Activated naive CD4-positive, alpha-beta T cell treated with anti-CD3 and anti-CD28 coated beads for 36 hours (primary cell): ENCODE measurements at places on chromosomes 1 and 21.

DNA sequence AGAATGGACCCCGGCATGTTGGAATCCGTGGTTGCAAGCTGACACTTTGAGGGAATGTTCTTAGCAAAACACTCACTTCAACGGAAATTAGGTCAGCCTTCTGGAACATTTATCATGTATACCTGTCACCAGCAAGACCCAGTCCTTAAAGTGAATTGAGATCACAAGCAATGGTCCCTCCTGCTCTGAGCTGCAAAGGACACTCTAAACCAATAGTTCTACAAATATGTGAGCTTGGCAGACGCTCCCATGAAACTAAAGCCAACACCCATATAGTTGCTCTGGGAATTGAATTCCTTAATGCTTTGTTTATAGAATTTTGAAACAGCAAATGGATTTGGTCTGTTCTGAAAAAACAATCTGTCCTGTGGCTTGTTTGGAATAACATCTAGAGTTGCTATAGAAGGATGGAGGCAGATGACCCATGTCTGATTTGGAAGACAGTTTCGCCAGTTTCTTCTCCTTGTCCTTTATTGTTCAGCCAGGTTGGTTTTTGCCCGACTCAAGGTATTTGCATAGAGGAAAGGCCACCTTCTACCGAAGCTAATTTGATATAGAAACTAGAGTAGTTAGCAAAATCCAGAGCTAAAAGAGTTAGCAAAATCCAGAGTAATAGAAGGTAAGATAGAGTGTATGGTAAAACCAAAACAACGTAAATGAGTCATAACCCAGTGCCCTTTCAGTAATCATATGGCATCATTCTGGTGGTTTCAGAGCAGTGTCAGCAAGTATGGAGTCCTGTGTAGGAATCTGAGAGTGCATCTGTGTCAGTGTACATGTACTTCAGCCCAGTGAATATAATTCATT lies 236.2 kb downstream of the NFIA start:
- DNase-seq, result peak; percentile 56

GRCh38 chr1:21932127-21932526 lies 5.0 kb downstream of the HSPG2 start:
- no peak for DNase-seq

DNA sequence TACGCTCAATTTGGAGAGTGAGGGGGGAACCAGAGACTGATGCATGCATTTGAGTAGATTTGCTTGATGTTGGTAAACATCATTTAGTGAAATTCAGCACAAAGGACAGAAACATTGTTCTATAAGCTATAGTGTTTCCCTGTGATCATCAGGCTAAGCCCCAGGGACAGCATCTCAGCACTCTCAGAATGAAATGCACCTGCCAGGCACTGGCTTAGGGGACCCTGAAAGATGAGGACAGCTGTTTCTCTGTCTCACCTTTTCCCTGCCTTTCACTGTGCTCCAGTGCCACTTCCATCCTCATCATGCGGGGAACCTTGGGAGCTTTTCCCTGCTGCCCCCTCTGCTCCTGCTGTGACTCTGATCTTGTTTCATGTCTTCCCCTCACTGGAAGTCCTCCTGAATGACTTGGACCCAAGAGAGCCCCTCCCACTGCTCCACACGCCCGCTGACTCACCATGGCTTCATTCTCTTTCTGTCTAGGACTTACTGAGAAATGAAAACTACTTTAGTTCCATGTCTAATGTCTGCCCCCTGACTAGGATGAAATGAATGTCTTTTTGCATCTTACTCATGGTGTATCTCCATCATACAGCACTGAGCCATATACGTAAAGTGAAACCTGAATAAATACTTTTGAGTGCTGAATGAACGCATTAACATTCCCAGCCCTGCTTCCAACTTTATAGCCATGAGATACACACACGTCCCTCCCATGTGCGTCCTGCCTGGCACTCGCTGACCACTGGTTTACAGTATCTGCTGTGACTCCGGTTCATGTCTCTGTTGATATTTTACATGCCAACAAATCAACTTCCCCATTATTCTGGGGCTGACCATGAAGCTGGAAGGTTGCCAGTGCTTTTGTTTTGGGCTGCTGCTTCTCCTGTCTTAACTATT lies 182.0 kb downstream of the PCP4 start:
- DNase-seq, result no peak

- peak; percentile 64 for DNase-seq
Measured at GRCh38 chr1:221708076-221708571, 33.8 kb downstream of the DUSP10 start.

DNA sequence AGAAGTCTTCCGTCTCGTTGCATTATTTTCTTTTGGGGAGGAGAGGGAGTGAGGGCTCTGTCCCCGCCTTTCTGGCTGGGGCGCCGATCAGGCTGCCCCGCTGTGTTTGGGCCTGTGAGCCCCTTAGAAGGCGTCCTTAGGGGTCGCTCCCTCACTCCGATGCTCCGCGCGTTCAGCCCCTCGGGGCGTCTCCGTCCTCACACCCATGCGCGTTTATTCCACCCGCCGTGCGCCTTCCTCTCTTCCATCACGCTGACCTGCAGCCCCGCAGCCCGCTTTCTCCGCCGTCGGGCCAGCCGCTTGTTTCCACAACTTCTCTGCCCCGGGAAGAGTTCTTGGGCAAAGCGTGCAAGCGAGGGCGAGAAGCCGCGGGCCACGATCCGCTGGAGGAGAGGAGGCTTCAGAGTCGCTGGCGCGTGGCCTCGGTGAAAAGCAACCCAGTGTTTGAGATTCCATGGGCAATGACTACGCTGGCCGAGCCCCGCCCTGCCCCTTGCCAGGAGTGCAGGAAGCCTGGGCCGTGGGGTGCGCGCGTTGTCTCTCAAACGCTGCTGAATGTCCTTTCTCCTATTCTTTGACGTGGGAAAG lies 27.7 kb downstream of the TRIM11 start:
- DNase-seq, result peak; percentile 13

GRCh38 chr1:236829085-236829484 lies 34.0 kb downstream of the MTR start:
- DNase-seq, result no peak

GRCh38 chr1:164780111-164780812 lies 221.3 kb downstream of the PBX1 start:
- DNase-seq, result no peak

DNA sequence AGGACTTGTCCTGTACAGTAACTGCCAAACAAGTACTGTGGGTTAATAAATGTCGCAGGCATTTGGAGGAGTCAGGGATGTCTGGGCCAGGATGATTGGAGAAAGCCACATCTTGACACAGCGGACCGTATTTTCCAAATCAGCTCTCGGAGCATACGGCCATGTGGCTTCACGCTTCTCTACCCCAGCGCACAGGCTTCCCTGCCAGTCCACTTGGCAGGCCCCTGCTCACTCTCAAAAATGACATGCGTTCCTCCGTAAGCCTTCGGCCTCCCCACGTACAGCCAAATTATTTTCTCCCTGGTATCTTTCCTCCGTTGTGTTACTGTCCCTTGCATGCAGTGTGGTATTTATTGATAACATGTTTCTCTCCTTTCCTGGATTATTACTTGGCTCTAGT lies 7.2 kb upstream of the LRRC38 start:
- no peak for DNase-seq

DNA sequence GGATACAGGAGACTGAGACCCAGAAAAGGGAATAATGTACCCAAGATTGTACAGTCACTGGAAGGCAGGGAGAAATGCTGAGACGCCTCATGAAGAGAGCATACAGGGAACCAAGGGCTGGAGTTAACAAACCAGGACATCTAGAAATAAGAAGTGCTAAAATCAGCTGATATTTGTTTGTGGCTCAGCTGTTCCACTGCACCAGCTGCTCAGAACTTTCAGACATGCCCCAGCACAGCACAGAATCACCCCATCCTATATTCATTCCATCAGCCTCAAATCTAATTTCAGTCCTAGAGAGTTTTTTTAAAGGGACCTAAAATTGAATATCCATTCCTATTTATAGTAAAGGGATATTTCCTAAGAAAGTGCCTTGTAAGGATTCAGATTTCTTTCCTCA lies 60.2 kb downstream of the DAB1 start:
- no peak for DNase-seq

DNA sequence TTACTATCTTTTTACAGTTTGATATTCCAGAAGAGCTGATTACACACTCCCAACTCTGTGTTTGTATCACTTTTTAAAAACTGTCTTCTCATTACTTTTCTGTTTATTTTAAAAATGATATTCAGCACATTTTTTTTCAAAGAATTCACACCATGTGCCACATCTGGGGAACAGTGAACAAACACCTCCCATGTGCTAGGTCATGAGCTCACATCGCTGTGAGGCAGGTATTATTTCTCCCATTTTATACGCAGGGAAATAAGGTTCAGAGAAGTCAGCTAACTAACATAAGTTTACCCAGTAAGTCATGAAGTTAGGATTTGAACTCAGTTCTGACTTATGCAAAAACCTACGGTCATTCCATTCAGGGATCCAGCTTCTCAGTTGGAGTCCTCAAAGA lies 44.9 kb downstream of the S1PR1 start:
- DNase-seq, result no peak

DNA sequence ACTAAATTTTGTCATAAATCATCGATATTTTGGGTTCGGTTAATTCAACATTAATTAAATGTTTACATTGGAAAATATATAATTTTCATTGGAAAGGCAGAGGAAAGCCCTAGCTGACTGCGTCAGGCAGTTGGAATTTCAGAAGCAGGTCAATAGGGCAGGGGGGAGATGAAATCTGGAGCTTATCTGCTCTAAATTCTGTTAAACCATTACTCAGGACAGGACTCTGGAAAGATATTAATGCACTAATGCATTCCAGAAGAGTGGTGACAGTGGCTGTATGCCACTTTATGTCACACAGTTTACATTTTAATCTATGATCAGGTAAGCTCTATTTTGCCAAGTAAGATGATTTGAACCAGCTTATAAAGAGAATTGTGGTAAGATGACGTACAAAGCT lies 153.0 kb upstream of the B3GALT2 start:
- no peak for DNase-seq

GRCh38 chr1:34296059-34296458 lies 119.4 kb downstream of the C1orf94 start:
- no peak for DNase-seq

DNA sequence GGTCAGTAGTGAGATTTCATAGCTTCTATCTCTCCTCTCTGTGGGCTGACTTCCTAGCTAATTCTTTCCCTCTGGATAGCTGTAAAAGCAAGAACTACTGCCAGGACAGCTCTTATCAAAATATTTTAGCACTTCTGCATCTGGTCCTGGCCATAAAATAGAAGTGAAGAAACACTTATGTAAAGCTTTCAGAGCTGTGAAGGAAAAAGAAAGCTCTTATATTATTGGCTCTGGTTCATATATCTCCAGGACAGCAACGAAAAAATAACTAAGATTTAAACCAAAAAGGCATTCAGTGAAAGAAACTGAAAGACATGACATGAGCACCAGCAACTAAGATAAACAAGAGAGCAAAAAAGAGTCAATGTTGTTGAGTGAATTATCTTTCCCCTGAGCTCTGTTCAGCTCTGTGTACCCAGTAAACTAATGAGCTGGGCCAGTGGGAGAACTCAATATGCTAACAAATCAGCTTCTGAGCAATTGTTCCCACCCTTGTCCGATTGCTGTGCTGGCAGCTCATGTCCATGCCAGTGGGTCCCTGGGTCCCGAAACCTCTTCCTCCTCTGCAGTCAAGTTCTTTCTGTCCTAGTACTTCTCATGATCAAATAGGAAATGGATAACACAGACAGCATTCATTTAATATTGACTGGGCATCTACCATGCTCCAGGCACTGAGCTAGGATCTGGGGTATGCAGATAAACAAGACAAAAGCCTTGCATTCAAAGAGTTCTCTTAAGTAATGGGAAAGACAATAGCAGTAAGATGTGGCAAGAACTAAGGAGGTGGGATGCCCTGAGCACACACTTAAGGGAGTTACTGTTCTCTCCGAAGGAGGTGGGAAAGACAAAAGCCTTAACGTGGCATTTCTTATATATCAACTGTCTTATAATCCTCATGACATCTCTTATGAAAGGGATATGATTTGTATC lies 45.3 kb upstream of the MAN1A2 start:
- DNase-seq, result no peak

DNA sequence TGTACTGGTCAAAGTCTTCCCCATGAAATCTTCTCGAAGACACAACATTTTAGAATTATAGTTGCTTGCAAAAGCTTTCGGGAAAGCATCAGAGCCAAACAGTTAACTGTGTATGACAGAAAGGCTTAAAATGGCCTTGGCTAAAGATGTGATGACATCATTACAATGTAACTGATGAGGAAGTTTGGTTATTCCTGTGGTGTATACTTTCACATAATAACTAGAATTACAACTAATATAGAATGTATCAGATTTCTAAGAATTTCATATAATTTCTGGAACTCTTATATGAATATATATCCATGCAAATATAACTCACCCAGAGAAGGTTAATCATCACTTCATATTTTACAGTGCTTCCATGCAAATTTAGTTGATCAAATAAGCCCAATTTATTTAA lies 8.4 kb downstream of the TP73 start:
- DNase-seq, result no peak

DNA sequence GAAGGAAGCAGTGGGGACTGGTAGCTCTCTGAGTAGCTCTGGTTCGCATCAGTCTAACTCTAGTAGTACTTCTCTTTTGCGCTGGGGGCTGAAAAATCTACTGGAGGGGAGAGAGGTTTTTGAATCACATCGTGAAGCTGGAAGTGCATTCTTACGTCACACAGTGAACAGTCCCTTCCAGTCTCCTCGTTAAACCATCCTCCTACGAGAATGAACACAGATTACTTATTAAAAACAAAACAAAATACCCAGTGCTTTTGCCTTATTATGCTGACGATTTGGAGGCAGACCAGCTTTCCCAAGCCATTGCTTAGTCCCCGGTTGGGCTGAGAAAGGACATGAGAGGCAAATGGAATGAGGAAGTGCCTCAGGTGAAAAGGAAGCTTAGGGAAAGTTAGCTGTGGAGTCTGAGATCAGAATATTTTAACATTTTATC lies 16.1 kb downstream of the HUNK start:
- no peak for DNase-seq

- no peak for DNase-seq
Measured at GRCh38 chr1:85488126-85488525, 23.2 kb upstream of the DDAH1 start.

- no peak for DNase-seq
Measured at GRCh38 chr1:207155028-207155427, 51.0 kb downstream of the C4BPA start.

DNA sequence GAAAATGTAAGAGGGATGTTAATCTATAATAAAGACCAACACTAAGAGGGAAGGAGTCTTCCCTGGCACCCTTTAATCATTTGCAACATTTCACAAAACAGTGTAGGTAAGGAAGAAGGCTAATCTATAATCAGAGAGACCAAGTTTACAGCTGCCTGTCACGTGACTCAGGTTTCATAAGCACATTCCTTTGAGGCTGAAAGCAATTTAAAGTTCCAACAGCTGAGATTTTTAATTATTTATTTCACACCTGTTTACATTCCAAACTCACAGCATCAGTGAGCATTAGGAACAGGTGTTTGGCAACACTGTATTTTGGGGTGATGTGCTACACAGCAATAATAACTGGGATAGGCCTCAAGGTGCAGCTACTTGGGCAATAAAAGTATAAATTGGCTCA lies 75.7 kb upstream of the PGBD5 start:
- DNase-seq, result no peak

DNA sequence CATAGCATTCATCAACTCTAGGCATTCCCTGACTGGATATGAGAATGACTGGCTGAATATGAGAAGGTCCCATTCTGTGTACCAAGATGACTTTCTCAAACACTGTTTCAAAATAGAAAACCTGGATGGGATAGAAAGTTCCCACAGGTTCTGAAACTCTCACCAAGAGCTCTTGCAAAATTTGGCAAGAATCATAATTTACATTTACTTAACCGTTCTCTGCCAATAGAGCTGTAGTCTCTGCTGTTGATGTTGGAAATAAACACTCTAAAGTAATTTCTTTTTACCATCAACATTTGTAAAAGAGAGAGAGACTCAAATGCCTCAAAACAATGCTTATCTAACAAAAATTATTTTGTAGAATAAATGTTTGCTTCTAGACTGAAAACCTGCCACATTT lies 221.1 kb downstream of the LMO4 start:
- no peak for DNase-seq
